GOT3 (cell line): ENCODE measurements at places on chromosomes 6 and 20.

DNA sequence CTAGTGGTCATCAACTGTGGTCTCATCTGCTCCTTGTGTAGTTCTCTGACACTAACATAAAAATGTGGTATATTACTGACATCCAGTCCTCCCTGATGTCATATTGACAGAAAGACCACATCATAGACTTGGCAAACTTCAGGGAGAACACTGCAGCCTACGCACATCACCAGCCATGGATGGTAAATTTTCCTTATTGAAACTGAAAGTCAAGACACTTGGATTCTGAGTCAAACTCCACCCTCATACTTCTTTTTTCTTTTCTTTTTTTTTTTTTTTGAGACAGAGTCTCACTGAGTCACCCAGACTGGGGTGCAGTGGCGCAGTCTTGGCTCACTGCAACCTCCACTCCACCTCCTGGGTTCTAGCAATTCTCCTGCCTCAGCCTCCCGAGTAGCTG, 25.4 kb downstream of the NDRG3 start:
- DNase-seq = no peak

GRCh38 chr6:48881551-48881950, 581.5 kb downstream of the MMUT start:
- DNase-seq = no peak

GRCh38 chr20:39242614-39243013, 280.5 kb downstream of the DHX35 start:
- DNase-seq = no peak

- DNase-seq = no peak
Observed at GRCh38 chr20:46807998-46808397, 86.6 kb upstream of the EYA2 start.

GRCh38 chr20:23437126-23437899, 2.2 kb upstream of the CSTL1 start:
- DNase-seq = no peak

DNA sequence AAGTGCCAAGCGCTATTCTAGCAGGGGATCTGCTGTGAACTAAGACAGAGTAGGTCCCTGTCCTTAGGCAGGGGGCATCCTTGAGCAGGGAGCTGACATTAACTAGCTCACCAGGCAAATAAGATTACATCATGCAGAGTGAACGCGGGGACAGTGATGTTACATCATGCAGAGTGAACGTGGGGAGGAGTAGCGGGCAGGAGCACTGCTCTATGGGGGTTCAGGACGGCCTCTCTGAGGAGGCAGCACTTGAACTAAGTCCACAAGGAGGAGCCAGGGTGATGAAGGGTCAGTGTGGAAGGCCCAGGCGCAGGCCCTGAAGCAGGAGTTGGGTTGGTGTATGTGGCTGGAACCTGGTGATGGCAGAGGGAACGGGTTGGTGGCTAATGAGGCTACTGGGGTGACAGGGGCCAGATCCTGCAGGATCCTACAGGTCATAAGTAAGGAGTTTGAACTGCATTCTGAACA, 38.7 kb downstream of the KAT14 start:
- DNase-seq = no peak
